ENCODE measurements at places on chromosomes 1 and 21.

- no peak for DNase-seq
Measured at GRCh38 chr1:44227211-44227610, 13.9 kb downstream of the DMAP1 start.

DNA sequence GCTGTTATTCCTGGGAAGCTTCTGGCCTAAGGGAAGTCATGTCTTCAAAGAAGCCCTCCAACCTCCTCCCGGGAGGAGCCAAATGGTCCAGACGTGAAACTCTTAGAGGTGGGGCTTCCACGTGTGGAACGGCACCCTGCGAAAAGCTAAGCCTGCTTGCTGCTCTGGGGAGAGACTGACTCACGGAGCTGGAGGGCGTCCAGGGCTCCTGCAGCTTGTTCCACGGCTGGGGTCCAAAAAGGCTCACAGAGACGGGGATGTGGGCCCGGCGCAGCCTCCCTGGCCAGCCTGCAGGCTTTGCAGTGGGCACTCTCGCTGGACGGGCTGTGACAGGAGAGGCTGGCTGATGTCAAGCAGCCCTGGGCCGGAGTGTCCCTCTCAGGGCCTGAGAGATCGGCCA, 105.1 kb downstream of the COLGALT2 start:
- no peak for DNase-seq

DNA sequence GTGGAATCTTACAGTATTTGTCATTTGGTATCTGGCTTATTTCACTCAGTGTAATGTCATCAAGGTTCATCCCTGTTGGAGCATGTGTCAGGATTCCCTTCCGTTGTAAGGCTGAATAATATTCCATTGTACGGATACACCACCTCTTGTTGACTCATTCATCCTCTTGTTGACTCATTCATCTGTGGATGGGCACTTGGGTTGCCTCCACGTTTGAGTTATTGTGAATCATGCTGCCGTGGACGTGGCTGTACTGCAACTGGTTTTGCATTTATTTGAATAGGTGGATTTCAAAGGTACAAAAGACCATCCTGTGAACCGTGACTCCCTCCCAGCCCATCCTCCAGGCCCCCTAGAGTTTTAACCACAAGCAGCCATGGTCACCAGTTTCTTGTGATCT, 11.9 kb upstream of the TCP10L start:
- DNase-seq: no peak

- peak; percentile 50 for DNase-seq
Measured at GRCh38 chr21:25801217-25802014, 66.6 kb downstream of the GABPA start.

- no peak for DNase-seq
Measured at GRCh38 chr21:18468790-18469189, 65.2 kb upstream of the TMPRSS15 start.

GRCh38 chr1:234114648-234115307, 210.3 kb downstream of the SLC35F3 start:
- DNase-seq: peak; percentile 62

DNA sequence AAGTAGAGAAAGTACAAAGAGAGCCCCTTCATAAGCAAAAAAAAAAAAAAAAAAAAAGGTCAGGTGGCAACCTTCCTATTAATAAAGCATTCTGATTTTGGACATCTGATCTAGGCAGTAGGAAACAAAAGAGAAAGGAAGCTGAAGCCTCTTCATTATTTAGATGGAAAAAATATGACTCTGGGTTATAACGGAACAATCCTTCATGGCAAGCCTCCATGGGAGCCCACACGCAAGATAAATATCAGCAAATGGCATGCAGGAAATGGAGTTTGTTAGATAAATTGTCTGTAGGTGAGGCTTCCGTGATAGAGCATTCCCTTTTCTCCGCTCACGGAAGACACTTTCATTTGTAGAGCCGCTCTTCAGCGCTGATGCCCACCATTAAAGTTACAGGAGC, 381.0 kb downstream of the TTLL7 start:
- no peak for DNase-seq

DNA sequence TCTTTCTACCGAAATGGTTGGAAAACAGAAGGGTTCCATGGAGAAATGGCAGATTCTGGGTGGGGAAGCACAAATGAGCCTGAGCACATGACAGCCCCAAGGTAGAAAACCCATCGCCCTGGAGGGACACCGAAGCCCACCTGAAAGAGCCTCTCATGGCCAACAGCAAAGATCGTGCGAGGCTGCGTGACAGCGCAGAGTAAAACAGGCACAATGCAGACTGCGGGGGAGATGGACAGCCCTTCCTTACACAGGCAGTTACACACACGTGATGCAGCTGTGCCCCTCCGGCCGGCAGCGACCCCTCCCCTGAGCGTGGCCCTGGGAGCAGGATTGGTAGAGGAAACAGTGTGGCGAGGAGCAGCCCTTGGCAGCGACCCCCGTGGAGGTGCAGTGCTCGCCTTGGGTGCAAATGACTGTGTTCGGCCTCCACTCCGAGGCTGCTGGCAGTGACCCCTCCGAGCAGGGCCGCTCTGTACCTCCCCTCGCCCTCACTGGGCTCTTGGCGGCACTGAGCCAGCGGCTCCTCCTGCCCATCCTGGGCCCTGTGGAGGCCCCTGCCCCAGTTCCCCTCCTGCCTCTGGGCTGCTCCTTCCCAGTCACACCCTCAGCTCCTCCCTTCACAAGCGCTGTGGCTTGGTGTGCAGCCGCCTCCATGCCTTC, 120.9 kb upstream of the COL6A1 start:
- no peak for DNase-seq

- no peak for DNase-seq
Measured at GRCh38 chr1:1602968-1603506, 3.1 kb upstream of the FNDC10 start.

DNA sequence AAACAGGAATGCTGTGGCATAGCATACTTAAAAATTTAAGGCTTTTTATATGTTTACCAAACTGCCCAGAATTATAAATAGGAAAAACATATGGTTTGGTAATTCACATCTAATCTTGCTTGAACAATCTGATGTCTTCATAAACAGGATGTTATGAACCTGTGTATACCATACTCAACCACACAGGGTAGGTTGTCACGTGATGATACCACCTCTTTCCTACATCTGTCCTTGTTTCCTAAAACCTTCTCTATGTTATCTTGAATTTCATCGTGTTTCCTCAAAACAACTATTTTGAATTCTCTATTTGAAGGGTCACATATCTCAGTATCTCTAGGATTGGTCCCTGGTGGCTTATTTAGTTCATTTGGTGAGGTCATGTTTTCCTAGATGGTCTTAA, 631.0 kb upstream of the PKN2 start:
- no peak for DNase-seq

GRCh38 chr1:26752519-26752918, 35.2 kb upstream of the PIGV start:
- DNase-seq: no peak

DNA sequence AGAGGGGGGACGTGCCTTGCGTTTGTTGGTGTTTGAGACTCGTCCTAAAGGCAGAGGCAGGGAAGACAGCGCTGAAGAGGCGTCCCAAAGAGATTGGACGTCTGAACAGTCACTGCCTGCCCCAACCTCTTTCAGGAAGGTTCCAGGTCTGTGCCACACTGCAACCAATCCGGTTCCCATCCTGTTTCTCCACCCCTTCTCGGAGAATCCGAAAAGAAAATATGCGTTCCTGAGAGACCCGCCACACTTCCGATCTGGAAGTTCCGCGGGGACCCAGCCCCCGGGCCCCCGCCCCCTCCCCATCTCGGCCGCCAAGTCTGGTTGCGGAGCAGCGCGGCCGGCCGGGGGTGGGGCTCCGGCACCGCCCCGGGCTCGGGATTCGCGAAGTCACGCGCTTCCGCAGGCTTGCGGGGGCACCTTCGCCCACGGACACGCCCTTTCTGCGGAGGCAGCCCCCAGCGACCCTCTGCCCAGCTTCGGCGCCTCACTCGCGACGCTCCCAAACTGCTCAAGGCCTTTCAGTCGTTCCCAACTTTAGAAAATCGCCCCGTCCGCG, 124.5 kb upstream of the DPYD start:
- DNase-seq: no peak

DNA sequence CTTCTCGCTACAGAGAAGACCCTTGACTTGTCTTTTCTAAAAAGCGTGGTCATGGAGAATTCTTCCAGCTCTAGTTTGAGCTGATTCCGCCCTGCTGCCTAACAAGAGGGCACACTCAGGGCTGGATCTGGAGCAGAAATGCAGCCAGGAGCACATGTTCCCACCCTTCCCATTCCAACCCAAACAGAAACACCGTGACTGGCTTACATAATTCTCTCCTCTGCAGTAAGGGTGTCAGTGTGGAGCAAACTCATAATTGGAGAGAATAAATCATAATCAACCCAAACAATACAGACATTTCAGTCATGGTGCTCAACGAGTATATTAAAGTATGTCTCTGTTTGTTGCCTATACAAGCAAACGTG, 34.5 kb downstream of the CTNNBIP1 start:
- no peak for DNase-seq

DNA sequence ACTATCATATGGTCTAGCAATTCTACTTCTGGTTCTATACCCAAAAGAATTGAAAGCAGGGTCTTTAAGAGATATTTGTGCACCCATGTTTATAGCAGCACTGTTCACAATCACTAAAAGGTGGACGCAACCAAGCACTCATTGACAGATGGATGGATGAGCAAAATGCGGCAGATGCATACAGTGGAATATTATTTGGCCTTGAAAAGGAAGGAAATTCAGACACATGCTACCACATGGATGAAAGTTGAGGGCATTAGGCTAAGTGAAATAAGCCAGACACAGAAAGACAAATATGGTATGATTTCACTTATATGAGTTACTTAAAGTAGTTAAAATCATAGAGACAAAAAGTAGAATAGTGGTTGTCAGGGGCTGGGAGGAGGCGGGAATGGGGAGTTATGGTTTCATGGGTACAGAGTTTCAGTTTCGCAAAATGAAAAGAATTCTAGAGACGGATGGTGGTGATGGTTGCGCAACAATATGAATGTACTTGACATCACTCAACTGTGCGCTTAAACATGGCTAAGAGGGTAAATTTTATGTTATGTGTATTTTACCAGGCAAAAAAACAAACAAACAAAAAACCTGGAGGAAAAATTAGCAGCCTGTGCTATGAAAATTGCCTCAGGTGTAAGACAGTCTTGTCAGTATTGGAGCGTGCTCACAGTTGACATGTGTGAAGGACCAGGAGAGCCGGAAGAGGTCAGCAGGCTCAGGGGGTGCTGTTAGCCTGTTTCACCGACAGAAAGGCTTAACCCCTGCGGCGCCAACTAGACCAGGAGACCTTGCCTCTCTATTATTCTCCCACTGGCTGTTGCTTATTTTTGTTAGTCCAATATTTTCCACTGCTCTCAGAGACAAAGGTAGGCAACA, 26.5 kb downstream of the CD247 start:
- peak; percentile 56 for DNase-seq

DNA sequence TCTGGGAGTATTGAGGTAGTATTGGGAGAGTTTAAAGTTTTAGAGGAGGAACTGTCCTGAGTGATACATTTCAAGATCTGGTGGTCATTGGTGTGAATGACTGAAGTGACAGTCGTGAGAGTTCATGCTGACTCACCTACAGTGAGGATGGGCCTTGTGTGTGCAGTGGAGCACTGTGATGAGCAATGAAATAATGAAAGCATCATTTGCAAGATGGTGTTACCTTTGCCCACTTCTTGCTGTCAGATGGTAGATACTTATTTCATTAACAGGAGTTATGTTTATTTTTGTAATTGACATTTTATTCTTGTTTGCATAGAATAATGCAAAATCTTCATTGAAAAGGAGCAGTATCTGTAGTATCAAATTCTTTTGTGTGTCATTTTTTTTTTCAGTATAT, 29.0 kb downstream of the POU2F1 start:
- DNase-seq: no peak

DNA sequence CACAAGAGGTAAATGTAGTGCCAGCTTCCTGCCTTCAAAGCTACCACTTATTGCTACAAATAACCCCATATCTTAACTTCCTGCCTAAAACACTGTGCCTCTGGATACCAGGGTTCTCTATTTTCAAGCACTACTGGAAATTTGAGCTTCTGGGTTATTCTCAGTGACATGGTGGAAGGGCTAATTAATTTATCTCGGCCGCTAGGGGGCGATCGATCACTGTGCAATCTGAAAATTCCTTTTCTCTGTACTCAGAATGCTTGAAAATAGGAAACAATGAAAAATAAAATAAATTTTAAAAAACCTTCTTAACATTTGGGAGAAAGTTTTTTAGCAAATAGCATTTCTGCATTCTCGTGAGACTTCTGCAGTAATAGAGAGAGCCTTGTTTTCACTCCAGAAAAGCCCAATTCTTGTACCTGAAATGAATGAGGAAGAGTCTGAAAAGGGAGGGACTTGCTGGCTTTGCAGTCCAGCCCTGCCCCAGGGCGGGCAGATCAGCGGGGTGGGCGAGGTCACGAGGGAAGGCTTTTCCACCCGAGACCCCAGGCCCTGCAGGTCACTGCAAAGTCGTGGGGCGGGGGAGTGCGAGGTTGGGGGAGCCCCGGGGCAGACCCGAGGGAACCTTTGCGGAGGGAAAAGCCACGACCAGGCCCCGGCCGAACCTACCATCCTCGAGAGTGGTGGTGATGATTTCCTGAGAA, 276.7 kb downstream of the PCP4 start:
- peak; percentile 27 for DNase-seq

DNA sequence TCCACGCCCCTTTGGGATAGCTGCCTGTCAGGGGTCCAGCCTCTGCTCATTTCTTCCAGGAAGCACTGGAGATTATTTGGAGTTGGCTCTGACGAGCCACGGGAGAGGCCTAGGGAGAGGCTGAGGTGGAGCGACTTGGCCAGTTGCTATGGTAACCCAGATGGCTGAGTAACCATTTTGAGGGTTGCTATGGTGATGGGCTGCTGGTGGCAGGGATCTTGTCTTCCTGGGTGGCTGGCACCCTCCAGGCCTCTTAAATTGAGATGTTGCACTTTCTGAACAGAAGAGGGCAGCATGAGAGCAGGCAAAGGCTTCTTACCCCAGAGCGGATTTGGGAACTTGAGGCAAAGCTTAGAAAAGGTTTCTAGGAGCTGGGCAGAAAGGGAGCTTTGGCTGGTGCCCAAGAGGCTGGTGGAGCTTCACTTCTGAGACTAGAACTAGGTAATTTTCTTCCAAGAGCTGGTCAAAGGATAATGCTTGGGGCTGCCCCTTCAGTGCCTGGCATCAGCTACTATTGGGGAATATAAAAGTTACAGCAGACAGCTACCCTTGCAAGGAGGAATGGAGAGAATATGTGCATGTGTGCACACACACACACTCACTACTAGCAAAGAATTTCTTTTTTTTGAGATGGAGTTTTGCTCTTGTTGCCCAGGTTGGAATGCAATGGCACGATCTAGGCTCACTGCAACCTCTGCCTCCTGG, 72.5 kb downstream of the NDUFS5 start:
- DNase-seq: peak; percentile 51

GRCh38 chr1:229651546-229651945, 25.5 kb downstream of the URB2 start:
- no peak for DNase-seq

- DNase-seq: no peak
Measured at GRCh38 chr1:109137958-109138357, 24.0 kb downstream of the ELAPOR1 start.

- DNase-seq: peak; percentile 14
Measured at GRCh38 chr1:65420590-65421350, at the start of the genes LEPR and LEPROT. Gene LEPR, plus strand, starts transcription at chr1:65420668. Its CDS starts 144,898 bp downstream, at chr1:65565566. Gene LEPROT, plus strand, starts transcription at chr1:65420668. Its CDS starts 57 bp downstream, at chr1:65420725.

GRCh38 chr1:61323681-61324328, 241.4 kb downstream of the NFIA start:
- no peak for DNase-seq

- peak; percentile 63 for DNase-seq
Measured at GRCh38 chr21:44931137-44931500, 8.7 kb upstream of the SLX9 start.

All from T-helper 2 cell (primary cell).